CD4-positive, alpha-beta memory T cell (primary cell): ENCODE measurements at places on chromosomes 1 and 21.
A peak's percentile ranks its signal among the peaks of the same experiment; 100 is the strongest.

GRCh38 chr1:38132681-38133080 lies 86.1 kb upstream of the POU3F1 start:
- no peak for DNase-seq

DNA sequence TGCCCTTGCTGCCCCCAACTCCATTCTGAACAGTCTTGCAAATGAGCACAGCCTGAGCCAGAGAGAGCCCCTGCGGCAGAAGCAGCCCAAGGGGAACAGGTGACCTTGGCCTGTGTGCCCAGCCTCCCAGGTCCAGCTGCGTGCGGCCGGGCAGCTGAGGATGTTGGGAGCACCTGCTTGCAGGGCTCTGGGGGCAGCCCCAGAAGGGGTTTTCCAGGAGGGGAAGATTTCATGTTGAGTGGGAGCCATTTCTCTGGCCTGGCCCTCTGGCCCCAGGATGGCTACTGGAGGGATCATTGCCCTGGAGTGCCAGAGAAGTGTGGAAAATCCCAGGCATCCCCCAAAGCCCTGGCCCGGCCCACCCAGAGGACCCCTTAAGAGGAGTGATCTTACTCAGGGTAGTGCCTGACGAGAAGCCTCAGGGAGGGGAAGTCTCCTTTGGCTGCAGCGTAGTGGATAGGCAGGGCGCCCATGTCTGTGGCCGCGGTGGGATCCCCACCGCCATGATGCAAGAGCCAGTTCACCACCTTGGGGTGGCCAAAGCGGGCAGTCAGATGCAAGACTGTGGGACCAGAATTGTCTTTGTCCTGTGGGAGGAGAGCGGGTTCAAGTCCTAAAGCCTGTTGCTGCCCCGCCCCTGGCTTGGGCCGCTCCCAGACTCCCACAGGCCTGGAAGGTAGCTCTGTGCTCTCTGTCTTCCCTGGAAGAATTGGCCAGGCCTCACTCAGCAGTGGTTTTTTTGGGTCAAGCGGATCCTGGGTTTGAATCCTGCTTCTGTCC lies 20.6 kb upstream of the RNU1-4 start:
- DNase-seq: no peak

DNA sequence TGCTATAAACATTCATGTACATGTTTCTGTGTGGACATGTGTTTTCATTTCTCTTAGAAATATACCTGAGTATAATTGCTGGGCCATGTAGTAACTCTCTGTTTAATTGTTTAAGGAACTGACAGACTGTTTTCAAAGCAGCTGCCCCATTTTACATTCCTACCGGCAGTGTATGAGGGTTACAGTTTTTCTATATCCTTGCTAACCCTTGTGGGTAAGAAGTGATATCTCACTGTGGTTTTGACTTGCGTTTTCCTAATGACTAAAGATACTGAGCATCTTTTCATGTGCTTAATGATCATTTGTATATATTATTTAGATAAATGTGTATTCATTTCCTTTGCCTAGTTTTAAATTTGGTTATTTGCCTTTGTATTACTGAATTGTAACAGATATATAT lies 81.7 kb downstream of the DNM3 start:
- no peak for DNase-seq

GRCh38 chr1:147072482-147073432 lies 99.5 kb downstream of the PRKAB2 start:
- peak; percentile 47 for DNase-seq

- DNase-seq: no peak
Measured at GRCh38 chr1:39466413-39467107, 24.9 kb upstream of the BMP8A start.

- DNase-seq: no peak
Measured at GRCh38 chr1:188070848-188071247, 1242.1 kb downstream of the PLA2G4A start.

DNA sequence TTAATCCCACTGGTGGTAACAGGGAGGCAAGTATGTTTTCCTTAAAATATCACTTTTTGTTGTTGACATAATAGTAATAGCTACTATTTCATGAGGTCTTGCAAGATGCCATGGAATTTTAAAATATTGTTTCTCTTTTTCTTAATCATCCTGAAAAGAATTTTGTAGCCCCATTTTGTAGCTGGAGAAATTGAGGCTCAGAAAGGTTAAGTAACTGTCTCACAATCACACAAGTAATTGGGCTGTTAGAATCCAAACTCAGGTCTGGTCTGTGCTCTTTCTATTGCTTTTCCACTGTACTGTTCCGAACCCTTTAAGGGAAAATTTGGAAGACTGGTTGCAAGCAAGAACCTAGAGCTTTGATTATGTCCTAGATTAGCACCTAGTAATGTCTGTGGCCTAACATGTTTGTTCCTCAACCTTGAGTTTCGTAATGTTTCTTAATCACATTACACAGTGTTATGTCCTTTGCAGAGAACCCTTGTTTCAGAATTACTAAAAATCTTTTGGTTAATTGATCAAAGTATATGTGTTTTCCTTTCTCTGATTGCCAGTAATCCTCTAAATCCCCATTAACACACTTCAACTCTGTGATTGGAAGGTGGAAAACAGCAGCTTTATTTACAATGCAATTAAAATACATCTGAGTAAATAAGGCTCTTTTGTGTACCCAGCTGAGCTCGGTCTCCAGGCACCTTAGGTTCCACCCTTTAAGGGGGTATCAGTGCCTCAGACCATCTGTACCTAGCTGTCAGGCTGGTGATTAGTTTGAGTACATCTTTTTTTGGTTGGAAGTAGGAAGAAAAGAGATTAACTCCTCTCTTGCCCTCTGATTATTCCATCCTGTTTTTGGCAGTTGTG lies 10.4 kb downstream of the LRRC42 start:
- DNase-seq: no peak

DNA sequence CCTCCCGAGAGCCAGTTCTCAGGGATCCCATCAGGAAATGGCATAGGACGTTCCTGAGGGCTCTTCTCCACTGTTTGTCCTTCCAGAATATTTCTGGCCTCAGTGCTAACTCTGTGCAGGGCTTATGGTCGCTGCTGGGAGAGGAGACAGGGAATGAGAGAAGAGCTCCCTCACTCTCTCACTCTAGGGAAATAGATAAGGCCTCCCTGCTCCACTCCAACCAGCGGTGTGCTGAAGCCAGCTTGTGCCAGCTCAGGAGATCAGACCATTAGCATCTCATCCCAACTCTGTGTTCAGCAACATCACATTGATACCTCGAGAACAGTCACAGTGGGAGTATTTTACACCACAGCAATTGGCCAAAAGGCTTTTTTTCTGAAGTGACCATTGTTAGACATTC lies 49.2 kb upstream of the ZC3H12A start:
- DNase-seq: no peak

DNA sequence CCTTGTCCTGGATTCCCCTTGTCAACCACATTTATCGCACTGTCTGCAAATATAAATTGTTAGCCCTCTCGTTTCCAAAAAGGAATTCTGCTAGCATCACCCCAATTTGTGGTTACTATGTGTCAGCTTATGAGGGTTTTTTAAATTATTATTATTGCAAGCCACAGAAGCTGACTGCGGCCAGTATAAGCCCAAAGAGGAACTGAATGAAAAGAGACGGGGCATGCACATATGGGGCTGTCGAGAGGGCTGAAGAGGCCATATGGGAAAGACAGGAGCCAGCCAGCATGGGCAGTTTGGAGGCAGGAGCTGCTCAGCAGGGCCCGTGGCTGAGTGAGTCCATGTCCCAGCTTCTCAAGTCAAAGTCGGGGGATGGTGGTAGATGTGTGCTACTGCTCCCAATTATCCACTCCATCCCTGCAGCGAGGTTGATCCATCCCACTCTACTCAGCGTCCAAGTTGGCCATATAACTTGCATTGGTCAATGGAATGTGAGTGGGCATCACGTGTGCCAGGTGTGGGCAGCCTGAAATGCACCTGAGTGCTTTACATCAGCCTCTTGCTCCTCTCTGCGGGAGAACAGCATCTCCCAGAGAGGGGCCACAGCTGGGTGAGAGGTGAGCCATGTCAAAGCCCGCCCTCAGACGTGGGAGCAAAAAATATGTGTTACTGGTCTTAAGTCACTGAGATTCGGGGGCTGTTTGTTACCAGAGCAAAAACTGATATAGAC lies 37.6 kb upstream of the LDLRAP1 start:
- DNase-seq: no peak

- DNase-seq: peak; percentile 79
Measured at GRCh38 chr1:92961131-92961895, at the start of gene DIPK1A. DIPK1A (minus strand) TSS chr1:92961462; CDS start chr1:92961429, 33 bp downstream.

DNA sequence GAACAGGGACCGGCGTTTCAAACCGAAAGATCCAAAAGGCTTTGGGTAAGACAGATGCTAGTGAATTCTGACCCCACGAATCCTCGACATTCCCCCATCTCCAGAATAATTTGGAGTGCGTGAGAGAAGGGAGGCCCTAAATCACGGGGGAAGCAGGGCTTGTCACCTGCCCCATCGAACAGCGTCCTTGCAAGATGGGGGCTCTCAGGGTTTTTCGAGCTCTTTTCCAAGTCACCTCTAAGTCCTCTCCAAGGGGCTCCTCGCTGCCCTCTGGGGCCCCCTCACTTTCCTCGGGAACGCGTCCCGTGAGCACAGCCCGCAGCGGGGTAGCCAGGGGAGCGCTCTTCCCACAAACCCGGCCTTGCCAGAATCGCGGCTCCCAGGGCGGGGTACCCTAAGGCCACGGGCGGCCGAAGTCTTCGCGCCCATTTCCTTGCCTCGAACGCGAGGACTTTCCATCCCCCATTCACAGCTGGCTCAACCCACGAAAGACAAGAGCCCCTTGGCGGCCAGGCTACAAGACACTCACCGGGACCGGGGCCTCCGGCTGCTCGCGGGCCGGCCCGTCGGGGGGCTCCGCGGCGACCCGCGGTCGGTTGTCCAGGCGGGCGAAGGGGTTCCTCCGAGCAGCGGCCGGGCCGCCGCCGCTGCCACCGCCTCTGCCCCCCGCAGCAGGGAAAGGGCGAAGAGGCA lies 546 bp downstream of the DONSON start:
- no peak for DNase-seq

DNA sequence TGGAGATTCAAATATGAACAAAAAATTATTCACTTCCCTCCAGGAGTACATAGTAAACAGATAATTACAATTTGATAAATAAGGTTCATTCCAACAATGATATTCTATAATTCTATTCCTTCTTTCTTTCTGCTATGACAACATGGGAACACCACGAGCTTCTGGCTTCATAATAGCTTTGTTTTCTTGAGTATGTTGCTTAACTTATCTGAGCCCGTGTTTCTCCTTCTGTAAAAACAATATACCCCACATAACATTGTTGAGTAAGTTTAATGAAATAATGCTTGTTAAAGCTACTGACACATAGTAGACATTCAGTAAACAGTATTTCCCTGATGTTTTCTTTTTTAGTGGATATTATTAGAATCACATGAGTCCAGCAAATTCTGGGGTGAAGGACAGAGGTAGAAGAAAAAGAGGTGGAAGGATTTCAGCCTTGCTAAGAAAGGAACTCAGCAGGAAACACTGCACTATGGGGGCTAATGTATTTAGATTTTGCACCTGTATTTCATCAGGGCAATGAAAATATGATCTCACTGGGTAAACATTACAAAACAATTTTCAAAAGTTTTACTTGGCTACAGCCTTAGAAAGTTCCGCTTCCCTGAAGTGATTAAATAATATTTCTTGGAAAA lies 430.8 kb upstream of the C1orf87 start:
- no peak for DNase-seq

DNA sequence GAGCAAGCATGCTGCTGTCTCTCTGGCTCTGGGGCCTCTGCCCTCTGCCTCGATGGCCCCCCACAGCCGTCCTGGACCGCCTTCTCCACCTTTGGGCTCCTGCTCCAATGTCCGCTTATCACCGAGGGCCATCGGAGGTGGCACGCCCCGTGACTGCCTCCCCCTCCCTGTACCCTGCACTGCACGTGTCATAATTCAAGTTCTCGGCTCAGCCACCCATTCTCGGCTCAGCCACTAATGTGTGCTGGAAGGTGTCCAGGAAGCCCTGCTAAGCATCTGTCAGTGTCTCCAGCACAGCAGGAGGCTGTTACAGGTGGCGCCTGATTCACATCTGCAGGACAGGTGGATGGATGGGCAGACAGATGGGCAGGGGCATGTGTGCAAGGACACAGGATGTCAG lies 45.5 kb downstream of the TP73 start:
- DNase-seq: no peak
